ENCODE measurements at places on chromosomes 6 and 20.

- peak overlapping the region; percentile 81 for H3K27ac ChIP-seq
- no peaks in the 10 kb centered on the region for H3K27me3 ChIP-seq
- H3K4me3 ChIP-seq: no peak overlapping the region
Observed at GRCh38 chr20:20084296-20084752, 32.0 kb downstream of the CFAP61 start.

DNA sequence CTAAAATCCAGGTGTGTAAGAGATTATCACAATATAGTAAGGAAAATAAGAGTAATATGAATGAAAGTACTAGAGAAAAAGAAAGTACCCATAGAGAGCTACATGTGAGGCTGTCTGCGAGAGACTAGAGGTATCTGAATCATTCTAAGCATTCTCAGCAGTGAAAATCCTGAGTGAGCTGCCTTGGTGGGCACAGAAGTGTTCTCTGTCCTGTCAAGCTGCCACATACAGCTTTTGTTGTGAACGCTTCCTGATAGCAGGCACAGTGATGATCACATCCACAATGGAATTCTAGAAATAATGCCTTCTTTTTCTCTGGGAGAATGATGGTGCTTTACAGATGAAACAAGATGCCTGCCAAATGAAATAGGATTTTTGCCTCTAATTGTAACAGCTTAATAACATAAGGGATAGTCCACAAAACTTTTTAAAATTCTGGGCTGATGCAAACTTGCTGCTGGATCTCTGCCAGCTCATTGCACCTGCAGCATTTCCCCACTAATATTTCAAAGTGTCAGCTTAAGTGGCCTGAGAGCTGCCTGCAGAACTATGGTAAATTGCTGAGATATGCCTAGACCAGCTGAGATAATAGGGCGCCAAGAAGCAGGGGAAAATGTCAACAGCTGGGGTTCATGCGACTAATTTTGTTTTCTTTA is 620.5 kb downstream of the DOK5 start:
- no peaks in the 10 kb centered on the region for H3K4me1 ChIP-seq
- no peak for DNase-seq
- no peaks in the 10 kb centered on the region for H3K36me3 ChIP-seq
- H3K27ac ChIP-seq: no peak overlapping the region
- no peaks in the 10 kb centered on the region for H3K27me3 ChIP-seq

DNA sequence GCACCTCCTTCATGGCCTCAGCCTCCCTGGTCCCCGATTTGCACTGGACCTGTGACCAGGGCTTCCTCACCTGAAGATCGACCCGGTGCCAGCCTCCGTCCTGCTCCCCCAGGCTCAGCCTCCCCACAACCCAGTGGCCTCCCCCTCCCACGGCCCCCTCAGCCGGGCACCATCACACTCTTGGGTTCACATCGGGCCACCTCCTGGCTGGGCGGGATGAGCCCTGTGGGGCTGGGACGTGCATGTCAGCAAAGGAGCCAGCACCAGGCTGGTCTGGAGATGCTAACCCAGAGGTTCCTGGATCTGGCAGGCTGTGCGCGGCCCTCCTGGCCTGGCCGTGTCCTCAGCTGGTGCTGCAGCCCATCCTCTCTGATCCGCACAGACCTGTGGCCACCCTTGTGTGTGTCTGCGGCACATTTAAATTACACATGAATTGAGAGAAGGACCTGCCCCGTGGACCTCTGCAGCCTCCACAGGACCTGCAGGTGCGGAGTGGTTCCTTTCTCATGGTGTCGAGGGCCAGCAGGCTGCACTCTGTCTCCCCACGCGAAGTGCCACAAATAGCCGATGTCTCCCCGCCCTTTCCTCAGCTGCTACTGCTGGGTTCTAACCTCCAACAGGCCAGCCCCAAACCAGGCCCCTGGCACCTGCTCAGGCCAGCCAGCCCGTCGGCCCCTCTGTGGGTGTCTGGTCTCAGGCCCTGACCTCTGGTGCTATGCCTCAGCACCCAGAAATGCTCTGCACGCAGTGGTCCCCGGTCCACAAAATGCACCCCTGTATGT is 237.5 kb downstream of the ERMARD start:
- H3K36me3 ChIP-seq: no peaks in the 10 kb centered on the region
- H3K4me3 ChIP-seq: no peak overlapping the region
- no peaks in the 10 kb centered on the region for H3K27me3 ChIP-seq
- H3K27ac ChIP-seq: no peak overlapping the region
- no peak for DNase-seq
- no peaks in the 10 kb centered on the region for H3K4me1 ChIP-seq

DNA sequence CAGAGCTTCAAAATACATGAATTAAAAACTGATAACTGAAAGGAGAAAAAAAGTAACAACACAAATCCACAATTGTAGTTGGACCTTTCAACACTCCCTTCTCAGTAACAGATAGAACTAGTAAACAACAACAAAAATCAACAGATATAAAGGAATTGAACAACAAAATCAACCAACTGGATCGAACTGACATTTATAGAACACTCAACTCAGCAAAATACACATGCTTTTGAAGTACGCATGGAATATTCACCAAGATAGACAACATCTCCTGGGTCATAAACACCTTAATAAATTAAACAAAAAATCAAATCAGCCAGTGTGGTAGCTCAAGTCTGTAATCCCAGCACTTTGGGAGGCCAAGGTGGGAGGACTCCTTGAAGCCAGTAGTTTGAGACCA is 63.3 kb downstream of the ILRUN start:
- DNase-seq: no peak
- H3K4me3 ChIP-seq: no peak overlapping the region
- H3K36me3 ChIP-seq: no peaks in the 10 kb centered on the region
- peaks cover 20% of the 10 kb centered on the region for H3K4me1 ChIP-seq
- H3K27ac ChIP-seq: no peak overlapping the region

- DNase-seq: no peak
- H3K36me3 ChIP-seq: no peaks in the 10 kb centered on the region
- no peaks in the 10 kb centered on the region for H3K4me1 ChIP-seq
- no peak overlapping the region for H3K4me3 ChIP-seq
Observed at GRCh38 chr6:116290799-116291198, 11.1 kb upstream of the TSPYL1 start.

Data from thoracic aorta (tissue), 2 donors.